ENCODE measurements at places on chromosomes 3 and 15.

DNA sequence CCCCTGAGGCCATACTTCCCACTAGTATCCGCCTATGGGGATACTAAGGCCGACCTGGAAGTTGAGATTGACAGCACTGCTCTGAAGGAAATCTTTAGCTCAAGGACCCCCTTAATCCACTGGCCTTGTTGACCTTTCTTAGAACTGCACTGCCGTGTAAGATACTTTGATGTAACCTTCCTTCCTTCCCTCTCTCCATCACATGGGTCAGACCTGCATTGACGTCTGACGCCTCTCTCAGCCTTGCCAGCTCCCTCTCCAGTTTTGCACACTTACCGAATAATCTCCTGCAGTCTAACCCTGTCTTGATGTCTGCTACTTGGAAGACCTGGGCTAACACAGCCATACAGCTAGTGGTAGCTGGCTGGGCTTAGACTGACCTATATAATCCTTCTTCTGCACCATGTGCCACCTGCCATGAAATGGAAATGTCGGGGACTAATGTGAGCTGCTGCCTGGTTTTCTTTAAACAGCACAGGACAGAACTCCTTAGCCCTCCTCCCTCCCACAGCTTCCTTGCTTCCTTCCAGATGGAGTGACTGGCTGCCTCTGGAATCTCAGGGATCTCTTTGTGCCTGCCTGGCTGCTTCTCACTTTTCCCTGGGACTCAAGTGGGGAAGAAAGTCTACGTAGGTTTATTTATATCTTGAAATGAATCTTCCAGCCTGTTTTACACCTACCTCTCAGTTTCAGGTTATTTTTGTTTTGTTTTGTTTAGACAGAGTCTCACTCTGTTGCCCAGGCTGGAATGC, 39.2 kb upstream of the HERC1 start:
- no peak for DNase-seq

DNA sequence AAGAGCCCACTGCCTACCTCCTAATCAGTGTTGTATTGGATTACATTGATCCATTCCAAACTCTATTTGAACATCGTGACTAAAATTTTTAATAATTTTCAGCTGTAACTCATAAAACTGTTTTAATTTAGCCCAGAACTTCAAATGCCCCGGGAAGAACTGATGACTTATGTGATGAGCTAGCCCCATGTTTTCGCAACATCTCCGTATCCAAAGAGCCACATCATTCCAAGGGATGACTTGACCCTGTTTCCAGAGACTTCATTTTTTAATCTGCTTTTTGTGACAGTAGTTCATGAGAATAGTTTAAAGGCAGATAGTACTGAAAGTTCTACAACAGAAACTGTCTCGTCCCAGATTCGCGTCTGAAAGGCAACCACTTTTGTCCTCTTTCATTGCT, 97.4 kb downstream of the STAC start:
- DNase-seq = no peak

DNA sequence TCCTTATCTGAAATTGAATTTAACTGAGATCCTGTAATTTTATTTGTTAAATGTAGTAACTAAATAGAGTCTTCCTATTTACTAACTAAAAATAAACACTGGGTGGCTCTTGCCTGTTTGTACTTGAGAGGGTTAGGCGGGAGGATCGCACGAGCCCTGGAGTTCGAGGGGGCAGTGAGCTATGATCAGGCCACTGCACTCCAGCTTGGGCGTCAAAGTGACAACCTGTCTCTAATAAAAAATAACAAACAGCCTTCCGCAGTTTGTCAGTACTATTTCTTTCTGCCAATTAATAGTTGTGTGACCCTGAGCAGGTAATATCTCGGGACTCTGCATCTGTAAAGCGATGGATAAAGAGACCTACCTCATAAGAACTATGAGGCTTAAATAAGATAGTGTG, 768 bp upstream of the PDE12 start:
- DNase-seq = no peak

DNA sequence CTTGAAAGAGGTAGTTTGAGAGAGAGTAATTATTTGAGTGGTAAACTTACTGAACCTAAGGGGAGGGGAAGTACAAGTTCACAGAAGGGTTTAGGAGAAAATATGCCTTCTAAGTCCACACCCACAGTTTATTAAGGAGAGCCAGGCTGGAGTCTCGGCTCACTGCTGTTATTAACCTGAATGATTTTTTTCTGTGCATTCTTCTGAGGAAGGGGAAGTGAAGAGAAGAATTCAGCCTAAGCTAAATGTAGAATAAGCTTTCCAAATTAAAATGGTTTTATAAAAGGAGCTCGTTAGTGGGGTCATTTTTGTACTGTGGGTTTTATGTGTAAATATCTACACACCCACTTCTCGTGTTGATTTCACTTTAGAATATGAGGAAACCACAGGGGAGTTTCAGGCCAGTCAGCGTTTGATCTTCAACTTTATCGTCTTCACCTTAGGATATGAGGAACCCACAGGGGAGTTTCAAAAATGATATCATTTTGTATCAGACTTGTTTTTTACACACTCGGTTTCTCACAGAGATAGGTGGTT, 1.5 kb downstream of the WHAMM start:
- DNase-seq = peak; percentile 19

GRCh38 chr15:38531509-38531908, 33.1 kb downstream of the RASGRP1 start:
- DNase-seq = no peak

- DNase-seq = no peak
These were observed 10.3 kb downstream of the SEC13 start for GRCh38 chr3:10310578-10310977.

- DNase-seq = no peak
These were observed 41.6 kb upstream of the ROPN1 start for GRCh38 chr3:124033360-124034015.

GRCh38 chr3:151228666-151229040, 25.6 kb upstream of the GPR171 start:
- no peak for DNase-seq

- no peak for DNase-seq
These were observed 105.8 kb upstream of the ETV5 start for GRCh38 chr3:186214670-186215069.

- DNase-seq = no peak
These were observed 595.8 kb downstream of the NLGN1 start for GRCh38 chr3:173993299-173993698.

DNA sequence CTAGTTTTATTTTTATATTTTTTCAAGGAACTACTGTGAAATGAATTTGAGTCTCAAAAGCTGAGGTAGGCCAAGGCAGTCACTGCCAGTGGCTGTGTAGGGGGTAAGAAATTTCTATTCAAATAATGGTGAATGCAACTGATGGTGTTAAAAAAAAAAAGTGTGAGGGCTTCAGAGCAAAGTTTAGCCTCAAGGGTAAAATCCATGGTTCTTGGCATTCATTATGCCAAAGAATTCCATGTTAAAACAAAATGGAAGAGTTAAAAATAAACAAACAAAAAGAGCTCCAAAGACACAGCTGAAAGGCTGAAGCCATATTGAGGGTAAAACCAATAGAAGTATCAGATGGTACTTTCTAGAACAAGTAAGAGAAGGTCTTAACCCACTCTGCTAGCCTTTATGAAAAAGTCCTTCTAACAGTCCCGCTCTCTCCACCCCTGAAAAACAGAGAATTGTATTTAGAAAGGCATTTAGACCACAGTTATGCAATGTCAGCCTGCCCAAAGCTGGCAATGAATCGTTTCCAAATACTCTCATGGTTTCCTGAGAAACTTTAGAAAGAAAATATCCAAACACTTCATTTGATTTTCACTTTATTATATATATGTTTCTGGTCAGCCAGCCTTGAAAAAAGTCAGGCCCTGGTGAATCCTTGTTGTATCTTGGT, 158.4 kb upstream of the GMNC start:
- DNase-seq = no peak

GRCh38 chr3:114827495-114827894, 319.6 kb downstream of the ZBTB20 start:
- peak; percentile 20 for DNase-seq

DNA sequence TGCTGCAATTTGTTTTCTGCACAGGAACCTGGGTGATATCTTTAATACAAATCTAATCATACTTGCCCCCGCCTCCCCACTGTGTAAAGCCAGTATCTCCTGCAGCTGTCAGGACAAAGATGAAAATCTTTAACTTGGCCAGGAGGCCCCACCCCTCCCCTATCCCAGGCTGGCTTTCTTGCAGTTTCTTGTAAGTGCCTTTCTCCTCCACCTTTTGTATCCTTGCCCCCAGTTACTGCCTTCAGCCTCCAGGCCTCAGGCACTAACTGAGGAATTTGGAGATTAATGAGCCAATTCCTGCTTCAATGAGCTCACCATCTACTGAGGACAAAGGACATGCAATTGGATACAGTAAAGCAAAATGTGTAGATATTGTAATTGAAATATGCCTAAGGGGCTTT, 6.5 kb downstream of the GCSAM start:
- DNase-seq = no peak

- no peak for DNase-seq
These were observed 11.2 kb upstream of the ADAMTS7 start for GRCh38 chr15:78822514-78822913.

DNA sequence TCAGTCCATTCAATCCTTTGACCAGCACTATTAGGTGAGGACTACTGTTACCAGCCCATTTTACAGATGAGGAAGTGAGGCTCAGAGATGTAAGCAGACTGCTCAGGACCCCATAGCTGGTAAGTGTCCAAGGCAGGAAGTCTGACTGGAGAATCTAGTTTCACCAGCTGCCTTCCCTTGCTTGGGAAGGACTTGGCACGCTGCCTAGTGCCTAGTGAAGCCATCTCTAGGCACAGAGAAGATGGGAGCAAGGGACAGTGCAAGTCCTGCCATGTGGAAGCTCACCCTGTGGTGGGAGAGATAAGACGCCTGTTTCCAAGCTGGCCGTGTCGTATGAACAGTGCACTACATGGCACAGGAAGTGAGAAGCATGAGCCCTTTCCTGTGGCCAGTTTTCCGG, 111.8 kb upstream of the TMC3 start:
- no peak for DNase-seq

DNA sequence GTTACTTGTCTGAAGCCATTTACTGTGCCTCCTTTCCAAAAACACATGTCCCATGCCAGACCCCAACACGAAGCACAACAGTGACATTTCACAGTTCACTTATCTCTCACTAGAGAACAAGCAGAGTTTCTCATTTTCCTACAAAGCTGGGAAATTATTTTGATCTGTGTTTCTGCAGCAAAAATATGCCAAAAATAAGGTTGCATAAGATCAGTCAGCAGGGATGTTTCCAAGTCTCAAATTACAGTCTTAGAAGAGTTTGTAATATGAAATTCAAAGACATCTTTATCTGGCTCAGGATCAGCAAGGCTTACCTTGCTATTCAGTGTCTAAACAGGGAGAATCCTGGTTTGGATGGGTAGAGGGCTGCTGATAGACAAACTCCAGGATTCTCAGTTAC, 75.5 kb downstream of the GJD2 start:
- DNase-seq = no peak

Measured in left renal pelvis (tissue), 4 donors.